ENCODE measurements at places on chromosomes 7 and 10.

DNA sequence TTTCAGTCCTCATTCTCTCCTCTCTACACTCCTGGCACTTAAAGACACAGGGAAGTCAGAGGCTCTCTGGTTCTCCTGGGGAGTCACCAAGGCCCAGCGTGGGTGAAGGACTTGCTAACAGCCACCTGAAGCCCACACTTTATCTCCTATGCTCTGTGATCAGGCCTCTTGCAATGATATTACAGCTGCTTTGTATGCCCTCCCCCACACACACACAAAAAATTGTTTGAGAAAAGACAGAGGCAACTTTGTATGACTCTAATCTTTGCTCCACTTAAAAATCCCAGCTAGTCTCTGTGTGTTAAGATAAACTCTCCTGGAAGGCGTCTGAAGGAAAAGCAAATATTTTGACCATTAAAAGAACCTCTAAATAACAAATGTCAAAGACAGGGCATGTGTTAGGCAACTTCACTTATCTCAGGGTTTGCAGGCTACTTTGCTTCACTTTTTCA, 507.2 kb downstream of the TNS3 start:
- no peak for DNase-seq

DNA sequence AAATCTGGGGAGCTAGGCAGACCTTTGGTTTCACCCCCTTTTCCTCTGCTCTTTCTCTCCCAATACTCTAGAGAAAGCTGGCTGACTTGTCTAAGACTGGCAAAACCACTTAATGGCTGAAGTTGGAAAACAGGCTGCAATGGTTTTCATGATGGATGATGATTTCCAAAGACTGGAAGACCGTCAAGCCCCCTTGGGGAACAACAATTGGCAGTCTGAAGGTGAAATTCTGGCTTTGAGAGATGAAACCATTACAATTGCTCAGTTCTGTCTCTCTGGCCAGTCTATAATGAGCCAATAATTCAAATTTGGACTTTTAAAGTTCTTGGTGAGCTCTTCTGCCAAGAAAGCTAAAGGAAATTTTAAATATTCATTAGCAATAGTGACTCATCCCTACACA, 680.5 kb downstream of the PARD3 start:
- no peak for DNase-seq

DNA sequence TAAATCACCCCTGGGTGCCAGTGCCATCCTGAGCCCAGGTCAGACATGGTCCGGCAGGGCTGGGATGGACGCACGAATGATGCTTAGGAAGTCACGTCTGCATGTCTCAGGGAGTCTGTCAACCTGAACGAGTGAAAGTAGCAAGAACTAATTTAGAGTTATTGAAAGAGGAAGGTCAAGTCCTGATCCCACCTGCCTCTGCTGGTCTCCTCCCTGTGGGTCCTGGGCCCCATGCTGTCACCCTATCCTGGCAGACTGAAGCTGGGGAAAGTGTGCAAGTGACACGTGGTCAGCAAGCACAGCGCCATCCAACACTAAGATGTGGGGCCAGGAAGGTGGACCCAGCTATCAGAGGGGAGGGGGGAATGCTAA, 26.1 kb upstream of the GRID1 start:
- no peak for DNase-seq

DNA sequence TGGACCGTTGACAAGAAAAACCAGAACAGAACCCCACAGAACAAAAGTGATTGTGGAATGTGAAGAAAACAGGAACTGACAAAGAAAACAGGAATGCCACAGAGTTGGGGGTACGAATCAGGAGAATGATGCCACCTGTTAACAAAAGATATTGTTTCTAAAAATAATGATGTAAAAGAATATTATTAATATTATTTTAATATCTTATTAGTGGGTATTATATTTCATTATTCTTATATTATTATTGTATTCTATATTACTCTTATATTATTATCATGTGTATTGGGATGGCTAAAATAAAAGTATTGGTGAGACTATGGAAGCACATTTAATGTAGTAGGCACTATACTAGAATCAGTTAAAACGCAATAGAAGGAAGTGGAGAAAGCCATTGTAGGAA, 659.0 kb upstream of the PCDH15 start:
- DNase-seq: no peak

GRCh38 chr7:8236780-8237407, 25.1 kb downstream of the ICA1 start:
- no peak for DNase-seq

- DNase-seq: no peak
Observed at GRCh38 chr7:24587853-24588252, 14.6 kb downstream of the PALS2 start.

- DNase-seq: no peak
Observed at GRCh38 chr7:132343199-132343598, 233.1 kb downstream of the PLXNA4 start.

DNA sequence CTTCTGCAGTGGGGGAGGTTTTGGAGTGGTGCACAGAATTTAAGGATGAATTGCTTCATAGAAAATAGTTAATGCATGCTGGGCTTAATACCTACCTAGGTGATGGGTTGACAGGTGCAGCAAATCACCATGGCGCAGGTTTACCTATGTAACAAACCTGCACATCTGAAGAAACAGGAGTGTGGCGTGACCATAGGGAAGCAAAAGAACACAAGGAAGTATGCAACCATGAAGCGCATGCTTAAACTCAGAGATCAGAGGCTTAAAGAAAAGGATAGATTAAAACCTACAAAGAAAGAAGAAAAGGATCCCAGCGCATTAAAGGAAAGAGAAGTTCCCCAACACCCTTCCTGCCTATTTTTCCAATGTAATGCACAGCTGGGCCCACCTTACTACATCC, 22.0 kb downstream of the CCDC126 start:
- no peak for DNase-seq

GRCh38 chr10:43254881-43255633, 11.8 kb downstream of the RASGEF1A start:
- DNase-seq: no peak

DNA sequence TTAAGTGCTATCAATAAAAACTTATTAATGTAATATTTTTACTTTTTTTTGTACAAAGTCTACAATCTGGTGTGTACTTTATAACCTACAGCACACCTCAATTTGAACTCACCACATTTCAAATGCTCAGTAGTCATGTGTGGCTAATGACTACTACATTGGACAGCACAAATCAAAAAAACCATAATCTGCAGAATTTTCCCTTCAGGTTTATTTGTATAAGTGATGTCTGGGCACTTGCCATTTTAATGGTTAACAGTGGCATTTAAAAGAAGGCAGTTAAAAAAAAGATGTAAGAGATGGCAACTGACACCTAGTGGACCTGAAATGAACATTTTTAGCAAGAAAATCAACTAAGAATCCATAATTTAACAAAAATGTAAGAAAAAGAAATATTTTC, 124.6 kb upstream of the NRBF2 start:
- DNase-seq: no peak

GRCh38 chr7:66198469-66198868, 6.7 kb upstream of the TPST1 start:
- DNase-seq: no peak

- DNase-seq: peak; percentile 17
Observed at GRCh38 chr7:83105948-83106347, 56.7 kb downstream of the PCLO start.

DNA sequence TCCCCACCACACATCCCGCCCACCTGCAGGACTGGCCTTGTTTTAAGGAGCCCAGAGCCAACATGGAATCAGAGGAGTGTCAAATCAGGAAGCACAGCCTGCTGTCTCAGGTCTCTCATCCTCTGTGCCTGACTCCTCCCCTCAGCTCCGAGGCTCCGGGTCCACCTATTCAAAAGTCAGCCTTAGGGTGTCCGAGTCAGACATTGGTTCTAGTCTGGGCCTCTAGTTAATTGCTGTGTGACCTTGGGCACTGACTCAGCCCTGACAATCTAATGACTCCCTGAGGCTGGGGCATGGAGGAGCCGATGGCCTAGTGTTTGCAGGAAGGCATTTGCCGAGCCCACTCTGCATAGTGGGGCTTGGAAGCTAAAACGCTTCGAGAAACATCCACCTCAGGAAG, 223.1 kb upstream of the PPP2R2D start:
- DNase-seq: no peak

- peak; percentile 20 for DNase-seq
Observed at GRCh38 chr7:90119178-90119971, 34.9 kb upstream of the STEAP1 start.

DNA sequence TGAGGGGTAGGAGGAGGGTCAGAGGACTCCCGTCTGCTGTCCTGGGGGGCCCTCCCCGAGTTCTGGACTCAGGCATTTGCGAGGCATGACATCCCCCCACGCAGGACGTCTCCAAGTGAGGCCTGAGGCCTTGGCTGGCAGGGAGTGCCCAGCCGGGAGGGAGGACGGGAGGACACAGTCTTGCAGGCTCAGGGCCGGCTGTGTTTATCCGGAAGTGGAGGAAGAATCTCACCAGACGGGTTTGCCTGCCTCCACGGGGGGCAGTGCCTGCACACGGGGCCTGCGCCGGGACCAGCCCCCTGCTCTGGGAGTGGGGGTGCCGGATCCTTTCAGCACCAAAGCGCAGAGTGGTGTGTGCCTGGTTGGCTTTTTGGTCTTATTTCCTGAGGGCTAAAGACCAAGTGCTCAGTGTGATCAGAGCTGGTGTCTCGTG, 10.9 kb downstream of the PWWP2B start:
- DNase-seq: no peak

DNA sequence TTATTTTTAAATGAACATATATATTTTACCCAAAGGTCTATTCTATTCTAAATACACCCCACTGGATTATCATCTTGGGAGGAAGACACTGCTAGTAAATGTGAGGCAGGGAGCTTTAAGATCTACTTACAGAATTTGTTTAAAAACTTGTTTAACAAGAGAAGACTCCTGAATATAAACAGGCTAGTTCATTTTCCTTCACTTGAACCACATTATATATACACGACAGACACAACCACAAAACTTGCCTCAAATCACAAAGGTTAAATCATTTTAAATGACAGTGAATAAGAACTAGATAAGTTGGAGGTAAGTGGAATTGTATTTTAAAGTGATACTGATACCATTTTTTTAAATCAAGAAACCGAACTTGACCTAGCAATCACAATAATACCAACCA, 109.2 kb downstream of the ATE1 start:
- no peak for DNase-seq

GRCh38 chr7:75019800-75020199, 53.8 kb downstream of the RCC1L start:
- no peak for DNase-seq

- no peak for DNase-seq
Observed at GRCh38 chr7:102012941-102013461, 195.6 kb downstream of the CUX1 start.

DNA sequence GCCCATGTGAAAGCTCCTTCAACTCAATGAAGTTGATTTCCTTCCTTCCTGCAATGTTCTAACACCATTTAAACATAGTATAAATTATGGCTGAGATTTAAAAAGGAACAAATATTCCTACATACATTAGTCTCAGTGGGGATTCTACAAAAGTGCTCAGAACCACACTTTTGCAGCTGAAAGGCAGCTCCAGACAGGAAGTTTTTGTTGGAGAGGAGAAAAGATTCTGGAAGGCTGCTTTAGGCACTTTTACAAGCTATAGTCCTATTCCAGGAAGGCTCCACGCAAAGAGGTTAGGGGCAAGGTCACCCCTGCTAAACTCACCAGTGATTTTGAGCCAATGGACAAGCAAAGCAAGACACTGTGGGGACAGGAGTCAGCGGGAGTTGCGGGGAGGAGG, 179.2 kb upstream of the CDCA7L start:
- DNase-seq: no peak

GRCh38 chr10:110750931-110751330, 106.8 kb downstream of the RBM20 start:
- DNase-seq: no peak

- DNase-seq: no peak
Observed at GRCh38 chr10:114544045-114544659, 113.9 kb downstream of the ABLIM1 start.

DNA sequence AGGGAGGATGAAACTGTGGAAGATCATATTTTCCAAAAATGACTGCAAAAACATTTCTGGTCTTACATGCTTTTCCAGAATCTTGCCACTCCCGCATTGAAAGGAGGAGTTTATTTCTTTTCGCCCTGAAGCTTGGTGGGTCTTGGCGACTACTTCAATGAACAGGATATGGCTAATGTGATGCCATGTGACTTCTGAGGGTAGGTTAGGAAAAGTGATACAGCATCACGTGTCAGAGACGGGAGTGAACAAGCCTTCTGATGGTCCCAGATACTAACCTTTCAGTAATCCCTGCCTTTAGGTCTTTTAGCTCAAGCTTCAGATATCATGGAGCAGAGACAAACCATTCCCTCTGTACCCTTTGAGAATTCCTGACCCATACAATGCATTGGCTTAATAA, 192.2 kb upstream of the HPS1 start:
- DNase-seq: no peak

DNA sequence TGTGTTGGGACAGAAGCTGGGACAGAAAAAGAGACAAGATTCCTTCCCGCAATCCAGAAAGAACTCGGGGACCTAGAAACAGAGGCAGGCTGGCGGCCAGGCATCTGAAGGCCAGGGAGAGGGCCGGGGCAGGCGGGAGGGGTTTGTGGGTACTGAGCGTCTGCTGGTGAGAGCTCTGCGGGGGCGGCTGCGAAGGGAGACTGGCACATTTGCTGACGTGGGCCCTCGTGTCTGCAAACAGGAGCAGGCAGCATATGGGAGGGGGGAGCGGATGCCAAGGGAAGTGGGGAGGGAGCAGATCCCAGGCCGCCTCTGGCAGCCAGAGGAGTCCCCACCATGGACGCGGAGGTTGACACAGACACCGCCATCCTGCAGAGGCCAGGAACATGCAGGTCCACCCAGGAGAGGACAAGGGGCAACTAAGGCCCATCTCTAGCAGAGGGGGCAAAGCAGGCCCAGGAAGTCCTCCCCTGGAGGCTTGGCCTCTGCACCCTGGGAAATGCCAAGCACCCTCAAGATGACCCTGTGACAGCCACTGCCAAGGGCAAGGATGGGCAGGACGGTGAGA, 32.2 kb downstream of the KCNH2 start:
- DNase-seq: no peak

DNA sequence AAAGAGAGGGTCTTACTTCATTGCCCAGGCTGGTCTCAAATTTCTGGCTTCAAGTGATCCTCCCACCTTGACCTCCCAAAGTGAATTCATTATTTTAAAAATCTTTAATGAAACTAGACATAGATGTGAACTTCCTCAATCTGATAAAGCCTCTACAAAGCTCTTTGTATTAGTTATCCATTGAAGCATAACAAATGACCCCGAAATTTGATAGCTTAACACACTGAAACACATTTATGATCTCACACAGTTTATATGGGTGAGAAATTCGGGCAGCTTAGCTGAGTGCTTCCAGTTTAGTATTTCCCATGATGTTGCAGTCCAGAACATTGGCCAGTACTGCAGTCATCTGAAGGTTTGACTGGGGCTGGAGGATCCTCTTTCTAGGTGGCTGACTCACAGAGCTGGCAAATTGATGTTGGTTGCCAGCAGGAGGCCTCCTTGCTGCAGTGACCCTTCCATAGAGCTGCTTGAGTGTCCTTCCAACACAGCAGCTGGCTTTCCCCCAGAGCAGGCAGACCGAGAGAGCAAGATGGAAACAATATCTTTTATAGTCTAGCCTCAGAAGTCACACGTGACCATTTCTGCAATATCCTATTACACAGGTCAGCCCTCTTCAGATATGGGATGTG, 16.6 kb upstream of the WNT8B start:
- DNase-seq: no peak

GRCh38 chr7:157150882-157151281, 12.2 kb downstream of the UBE3C start:
- DNase-seq: no peak

Data from NCI-H187 (cell line).